ENCODE measurements at places on chromosomes 5 and 9. TPM values are rescaled to one million over a fixed set of nuclear protein-coding genes. Genes with fewer than 3 reads are reported as not detected.

The PIP5KL1 gene
- 2.7 TPM for total RNA-seq

The N4BP3 gene
- 2.7 TPM for total RNA-seq

The CFAP77 gene
- total RNA-seq: not detected

The UBLCP1 gene
- 28.6 TPM for total RNA-seq

The CXCL14 gene
- total RNA-seq: not detected

The BTNL9 gene
- not detected for total RNA-seq

The FAM151B gene
- total RNA-seq: 1.0 TPM

The WNT8A gene
- total RNA-seq: not detected

The SPATA31A7 gene
- not detected for total RNA-seq

The SOHLH1 gene
- not detected for total RNA-seq

The NEK6 gene
- total RNA-seq: 28.6 TPM

The COL23A1 gene
- 0.09 TPM for total RNA-seq

The OTP gene
- total RNA-seq: not detected

The PLAC8L1 gene
- total RNA-seq: not detected

The FOXD4L4 gene
- total RNA-seq: 0.23 TPM

The ELAVL2 gene
- not detected for total RNA-seq

The PDGFRB gene
- total RNA-seq: 4.1 TPM

The C9orf78 gene
- 79.8 TPM for total RNA-seq

The TIFAB gene
- total RNA-seq: not detected

The CCIN gene
- 0.34 TPM for total RNA-seq

The IL9 gene
- not detected for total RNA-seq

The TPRN gene
- total RNA-seq: 9.6 TPM

The ACTBL2 gene
- total RNA-seq: not detected

The NMUR2 gene
- not detected for total RNA-seq

The GRHPR gene
- 50.9 TPM for total RNA-seq

The GKAP1 gene
- total RNA-seq: 3.8 TPM

The PDE8B gene
- total RNA-seq: 0.43 TPM

The SLCO6A1 gene
- total RNA-seq: not detected

The NXNL2 gene
- total RNA-seq: not detected

The SLC6A3 gene
- total RNA-seq: 0.41 TPM
